ENCODE measurements at places on chromosomes 5 and 9.

DNA sequence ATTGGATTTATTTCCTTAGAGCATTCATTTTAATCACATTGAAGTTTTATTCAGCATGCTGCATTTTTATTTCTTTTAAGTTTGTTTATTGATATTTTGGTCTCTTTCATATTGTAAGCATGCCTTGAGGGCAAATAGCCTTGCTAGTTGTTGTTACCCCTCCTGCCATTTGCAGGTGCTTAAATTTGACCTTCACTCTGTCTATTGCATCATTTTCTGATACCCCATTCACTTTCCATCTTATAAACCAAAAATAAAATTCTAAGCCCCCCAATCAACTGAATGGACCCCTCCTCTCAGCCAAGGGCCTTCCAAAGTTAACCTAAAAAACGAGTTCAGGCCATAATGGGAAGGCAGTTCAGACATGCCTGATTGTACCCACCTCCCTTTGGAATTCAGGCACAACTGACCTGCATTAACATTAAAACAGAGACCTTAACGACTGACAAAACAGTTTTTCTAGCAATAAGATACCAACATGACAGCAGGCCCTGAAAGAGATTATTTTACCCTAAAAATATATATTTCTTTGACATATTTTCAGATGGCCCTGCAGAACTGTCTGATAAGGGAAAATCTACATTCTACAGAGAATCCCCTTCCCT is 32.1 kb downstream of the TARS1 start:
- DNase-seq: no peak

- no peak for DNase-seq
Measured at GRCh38 chr5:84535281-84535680, 150.6 kb upstream of the EDIL3 start.

DNA sequence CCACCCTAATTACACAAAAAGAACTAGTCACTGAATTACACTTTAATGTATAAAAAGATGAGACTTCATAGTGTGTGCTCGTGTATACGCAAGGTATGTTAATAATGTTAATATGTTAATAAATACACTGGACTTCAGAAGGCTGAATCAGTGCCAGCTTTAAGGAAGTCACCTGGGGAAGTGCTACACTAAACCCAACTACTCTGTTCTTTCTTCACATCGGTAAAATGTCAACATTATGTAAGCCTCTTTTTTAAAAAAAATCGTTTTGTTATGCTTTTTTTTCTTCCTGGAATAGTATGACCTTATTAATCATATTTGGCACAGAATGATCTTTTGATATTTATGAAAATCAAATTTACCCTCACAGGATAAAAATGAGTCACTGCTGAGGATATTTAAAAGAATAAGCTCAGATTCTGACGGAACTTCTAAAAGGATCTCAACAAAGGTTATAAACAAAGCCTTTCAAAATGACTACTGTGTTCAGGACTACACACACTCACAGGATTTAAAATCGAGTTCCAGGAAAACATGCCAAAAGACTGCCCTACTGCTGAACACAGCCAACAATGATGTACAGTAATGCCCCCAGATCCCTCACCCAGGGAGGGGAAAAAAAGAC is 75.9 kb downstream of the AUH start:
- DNase-seq: no peak

GRCh38 chr5:1950708-1951103 is 68.0 kb upstream of the IRX4 start:
- no peak for DNase-seq

DNA sequence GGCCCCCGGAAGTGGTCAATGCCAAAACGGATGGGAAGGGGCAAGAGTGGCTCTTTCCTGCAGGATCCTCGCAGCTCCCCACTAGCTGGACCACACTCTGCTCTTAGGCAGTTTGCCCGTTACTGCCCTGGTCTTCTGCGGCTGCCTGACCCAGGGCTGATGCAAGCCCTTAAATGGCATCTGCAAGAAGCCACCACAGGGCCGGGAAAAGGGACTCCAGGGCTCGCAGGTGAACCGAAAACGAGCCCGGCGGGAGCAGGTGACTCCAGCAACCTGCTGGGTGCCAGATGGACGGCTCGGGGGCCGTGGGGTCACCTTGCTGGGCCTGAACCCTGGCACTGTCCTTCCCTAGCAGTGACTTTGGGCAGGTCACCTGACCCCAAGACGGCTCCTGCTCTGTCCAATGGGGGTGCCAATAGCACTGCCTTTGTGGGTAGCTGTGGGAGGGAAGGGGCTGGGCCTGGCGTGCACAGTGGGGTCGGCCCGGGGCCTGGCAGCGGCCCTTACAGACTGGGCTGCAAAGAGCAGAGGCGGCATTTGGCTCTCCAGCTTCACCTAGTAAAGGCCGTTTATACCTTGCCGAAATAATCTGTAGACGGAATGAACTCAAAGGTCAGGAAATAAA is 1.3 kb downstream of the TMEM250 start:
- no peak for DNase-seq

DNA sequence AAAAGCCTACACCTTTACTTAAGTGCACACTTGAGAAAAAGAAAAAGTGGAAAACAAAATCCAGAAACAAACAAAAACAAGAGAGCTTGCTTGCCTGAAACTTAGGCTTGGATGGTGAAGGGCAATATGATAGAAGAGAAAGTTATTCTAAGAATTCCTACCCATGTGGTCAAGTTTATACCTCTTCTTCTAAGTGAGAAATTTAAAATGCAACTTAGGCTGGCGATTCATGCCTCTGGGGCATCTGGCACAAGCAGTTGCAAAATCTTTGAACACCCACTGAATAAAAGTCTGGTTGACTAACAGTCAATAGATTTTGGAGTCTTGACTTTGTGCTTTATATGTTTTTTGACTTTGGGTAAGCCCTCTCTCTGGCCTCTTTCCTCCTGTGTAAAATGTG is 239.6 kb downstream of the KDM4C start:
- DNase-seq: no peak

DNA sequence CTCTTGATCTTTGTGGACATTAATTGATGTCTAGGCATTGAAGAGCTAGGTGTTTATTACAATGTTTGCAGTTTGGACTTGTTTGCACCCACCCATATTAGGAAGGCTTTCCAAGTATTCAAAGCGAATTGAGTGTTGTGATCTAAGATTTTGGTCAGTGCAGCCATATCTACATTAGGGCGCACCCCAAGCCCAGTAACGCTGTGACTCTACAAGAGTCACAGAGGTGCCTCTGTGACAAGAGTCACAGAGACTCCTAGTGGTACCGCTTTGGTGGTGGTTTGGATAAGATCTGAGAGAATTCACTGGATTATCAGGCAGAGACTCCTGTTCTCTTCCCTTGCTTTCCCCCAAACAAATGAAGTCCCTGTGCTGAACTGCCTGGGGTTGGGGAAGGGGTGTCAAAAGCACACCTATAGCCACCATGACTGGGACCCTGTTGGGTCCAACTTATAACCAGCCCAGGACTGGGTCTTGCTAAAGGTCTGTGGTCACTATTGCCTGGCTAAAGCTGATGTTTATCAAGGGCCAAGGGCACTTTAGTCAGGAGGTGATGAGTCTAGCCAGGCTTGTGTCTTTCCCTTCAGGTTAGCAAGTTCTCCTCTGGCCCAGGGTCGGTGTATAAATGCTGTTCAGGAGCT is 114.1 kb upstream of the RIOK2 start:
- no peak for DNase-seq

DNA sequence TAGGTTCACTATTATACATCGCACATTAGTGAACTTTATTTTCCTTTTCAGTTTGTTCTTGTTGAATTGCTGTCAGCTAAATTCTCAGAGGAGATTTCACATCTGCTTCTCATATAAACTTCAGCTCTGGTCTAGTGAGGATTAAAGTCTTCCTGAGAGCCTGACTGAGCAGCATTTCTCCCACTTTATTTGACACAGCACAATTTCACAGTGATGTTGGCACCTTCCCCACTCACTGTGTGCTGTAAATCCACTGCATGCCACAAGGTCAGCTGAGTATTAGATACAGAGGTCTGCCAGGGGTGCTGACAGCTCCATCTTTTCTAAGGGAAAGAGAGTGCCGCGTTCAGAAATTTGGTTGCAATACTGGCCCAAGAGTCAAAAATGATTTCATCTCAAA is 567.4 kb downstream of the PRR16 start:
- DNase-seq: no peak

Measured in stimulated activated CD8-positive, alpha-beta memory T cell treated with anti-CD3 and anti-CD28 coated beads, Interleukin-4, amount 100 ng/mL, for 4 hours (primary cell).